ENCODE measurements at places on chromosomes 13 and 19. TPM values are rescaled to one million over a fixed set of nuclear protein-coding genes. Genes with fewer than 3 reads are reported as not detected.

- DNase-seq: no peak
Measured at GRCh38 chr13:33105387-33106005, 89.3 kb downstream of the KL start.

DNA sequence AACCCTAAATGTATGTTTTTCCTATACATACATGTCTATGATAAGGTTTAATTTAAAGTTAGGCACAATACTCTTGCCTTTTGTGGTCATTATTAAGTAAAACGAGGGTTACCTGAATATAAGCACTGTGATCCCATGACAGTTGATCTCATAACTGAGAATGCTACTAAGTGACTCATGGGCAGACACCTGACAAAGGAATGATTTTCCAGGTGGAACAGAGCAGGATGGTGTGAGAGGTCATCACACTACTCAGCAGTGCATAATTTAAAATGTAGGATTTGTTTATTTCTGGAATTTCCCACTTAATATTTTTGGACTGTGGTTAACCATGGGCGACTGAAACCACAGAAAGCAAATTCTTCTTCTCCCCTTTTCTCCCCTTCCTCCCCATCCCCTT, 178.9 kb downstream of the UGGT2 start:
- DNase-seq: no peak

The ATP12A gene
- total RNA-seq: 0.12 TPM

- no peak for DNase-seq
Measured at GRCh38 chr13:23643338-23644125, 73.3 kb downstream of the TNFRSF19 start.

GRCh38 chr19:32677657-32678056, 2.0 kb downstream of the RGS9BP start:
- no peak for DNase-seq

The CYP2A7 gene
- total RNA-seq: not detected

GRCh38 chr13:56670563-56670962, 470.2 kb upstream of the PRR20A start:
- DNase-seq: no peak

DNA sequence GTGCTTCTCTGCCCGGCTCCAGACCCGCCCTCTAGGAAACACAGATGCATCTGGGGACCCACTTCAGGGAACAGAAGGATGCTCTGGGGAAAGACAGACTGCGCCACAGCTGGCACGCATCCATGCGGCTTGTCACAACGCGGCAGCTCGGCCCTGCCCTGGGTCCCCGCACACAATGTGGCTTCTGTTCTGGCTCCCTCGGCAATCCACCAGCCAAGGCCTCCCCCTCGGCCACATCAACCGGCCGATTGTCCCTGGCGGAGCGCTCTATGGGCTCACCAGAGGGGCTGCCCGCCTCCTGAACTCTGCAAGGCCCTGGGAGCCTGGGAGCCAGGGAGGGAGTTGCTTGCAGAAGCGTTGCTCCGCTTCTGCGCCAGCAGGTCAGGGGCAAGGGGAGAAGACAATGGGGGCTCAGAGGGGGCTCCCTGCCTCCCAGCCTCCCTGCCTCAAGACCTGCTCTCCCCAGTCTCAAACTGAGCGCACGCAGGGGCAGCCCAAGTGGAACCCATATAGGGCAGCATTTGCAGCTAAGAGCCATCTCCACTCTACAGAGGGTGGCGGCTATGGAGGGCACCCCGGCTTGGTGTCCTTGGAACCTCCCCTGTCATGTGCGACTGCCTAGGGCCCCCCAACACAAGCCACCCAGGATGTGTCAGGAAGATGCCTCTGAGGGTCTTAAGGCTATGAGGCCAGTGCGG, 37.9 kb downstream of the MLLT1 start:
- no peak for DNase-seq

DNA sequence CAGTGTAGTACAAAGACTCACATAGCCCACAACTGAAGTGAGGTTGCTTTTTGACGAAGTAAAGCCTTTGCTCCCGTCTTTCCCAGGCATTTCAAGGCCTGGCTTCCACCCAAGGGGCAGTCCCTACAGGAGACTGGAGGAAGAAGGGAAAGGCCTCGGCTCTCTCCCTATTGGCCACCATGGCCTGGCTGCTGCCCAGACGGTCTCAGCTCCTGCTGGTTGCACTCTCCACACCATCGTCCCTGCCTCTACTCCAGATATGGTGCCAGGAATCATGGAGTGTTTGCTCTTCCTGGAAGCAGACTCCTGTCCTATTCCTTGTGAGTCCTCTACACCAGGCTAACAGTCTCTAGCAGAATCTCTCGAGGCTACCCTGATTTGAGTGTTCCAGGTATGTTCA, 124.1 kb upstream of the UQCRFS1 start:
- DNase-seq: no peak

The FFAR1 gene
- total RNA-seq: 0.19 TPM

DNA sequence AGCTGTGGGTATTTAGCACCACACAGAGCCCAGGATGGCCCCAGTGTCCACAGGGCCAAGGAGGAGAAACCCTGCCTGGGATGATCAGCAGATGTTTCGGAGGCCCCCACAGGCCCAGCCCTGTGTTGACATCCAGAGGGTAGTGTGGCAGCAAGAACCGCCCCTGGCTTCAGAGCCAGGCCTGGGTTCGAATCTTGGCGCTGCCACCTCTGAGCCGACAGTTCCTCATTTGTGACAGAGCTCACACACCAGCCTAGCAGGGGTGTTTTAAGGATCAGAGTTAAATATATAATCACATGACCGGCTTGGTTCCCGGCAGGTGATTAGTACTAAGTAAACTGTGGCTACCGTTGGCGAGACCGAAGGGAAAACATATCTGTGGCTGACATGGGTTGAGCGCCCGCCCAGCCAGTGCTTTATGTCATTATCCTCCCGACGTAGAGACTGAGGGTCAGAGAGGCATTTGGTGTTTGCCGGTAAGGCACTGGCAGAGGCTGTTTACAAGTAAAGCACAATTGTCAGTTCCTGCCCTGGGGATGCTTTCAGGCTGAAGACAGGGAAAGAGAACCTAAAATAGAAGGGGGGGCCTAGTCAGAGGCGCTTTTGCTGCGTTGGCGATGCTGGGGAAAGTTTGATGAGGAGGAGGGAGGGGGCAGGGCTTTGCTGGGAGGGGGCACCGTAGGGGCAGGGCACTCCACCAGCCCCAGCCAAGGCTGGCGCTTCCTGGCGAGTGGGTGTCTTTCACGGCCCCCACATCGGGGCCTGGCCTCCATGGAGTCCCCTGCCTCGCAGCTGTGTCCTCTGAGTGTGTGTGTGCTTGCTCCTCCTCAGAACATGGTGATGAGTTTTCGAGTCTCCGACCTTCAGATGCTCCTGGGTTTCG, 4.8 kb downstream of the PIAS4 start:
- no peak for DNase-seq

The PSG6 gene
- not detected for total RNA-seq

The PLIN4 gene
- not detected for total RNA-seq

GRCh38 chr13:45315520-45316167, 25.3 kb downstream of the TPT1 start:
- DNase-seq: no peak

- no peak for DNase-seq
Measured at GRCh38 chr19:5832527-5833216, 6.8 kb downstream of the FUT6 start.

DNA sequence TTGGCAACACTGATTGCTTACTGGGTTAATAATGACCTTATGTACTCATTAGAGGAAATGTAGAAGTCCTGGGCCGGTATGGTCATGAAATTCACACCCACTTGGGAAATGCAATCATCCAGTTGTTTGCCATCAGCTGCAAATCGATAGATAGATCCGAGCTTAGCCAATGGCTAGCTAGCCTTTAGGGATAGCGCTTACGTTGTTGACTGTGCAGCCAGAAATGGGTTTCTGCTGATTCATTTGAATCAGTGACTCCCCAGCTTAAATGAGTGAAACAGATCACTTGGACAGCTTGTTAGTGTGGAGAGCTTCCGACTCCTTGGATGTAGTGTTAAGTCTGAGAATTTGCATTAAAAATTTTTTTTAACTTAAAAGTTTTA, 11.8 kb downstream of the IL17D start:
- DNase-seq: no peak

The TUBA3C gene
- not detected for total RNA-seq

DNA sequence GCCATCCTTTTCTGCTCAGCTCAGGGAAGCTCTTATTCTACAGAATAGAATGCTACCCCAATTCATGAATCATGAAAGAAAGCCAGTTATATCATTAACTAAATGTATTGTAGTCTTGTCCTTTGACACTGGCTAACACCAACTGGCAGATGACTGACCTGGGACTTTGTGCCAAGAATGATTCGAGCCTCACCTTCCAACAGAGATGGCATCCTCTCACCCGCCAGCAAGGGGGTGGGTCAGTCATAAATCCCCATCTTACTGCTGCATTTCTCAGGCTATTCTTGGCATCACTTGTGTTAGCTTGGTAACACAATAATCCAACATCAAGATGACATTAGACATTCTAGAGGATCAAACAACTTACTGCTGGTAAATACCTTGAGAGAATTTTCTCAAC, 1239.8 kb upstream of the MIR17HG start:
- no peak for DNase-seq

GRCh38 chr19:45717131-45717982, 13.3 kb downstream of the FBXO46 start:
- peak; percentile 99 for DNase-seq

The CLEC4G gene
- not detected for total RNA-seq

DNA sequence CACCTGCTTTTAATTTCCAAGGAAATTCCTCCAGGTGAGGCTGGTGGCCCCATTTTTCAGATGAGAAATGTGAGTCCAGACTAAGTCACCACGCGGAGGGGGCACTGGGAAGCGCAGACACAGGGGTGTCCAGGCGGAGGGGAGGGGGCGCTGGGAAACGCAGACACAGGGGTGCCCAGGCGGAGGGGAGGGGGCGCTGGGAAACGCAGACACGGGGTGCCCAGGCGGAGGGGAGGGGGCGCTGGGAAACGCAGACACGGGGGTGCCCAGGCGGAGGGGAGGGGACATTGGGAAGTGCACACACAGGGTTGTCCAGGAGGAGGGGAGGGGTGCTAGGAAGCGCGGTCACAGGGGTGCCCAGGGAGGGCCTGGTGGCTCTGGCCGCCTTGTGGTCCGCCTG, 3.5 kb downstream of the GRK1 start:
- DNase-seq: no peak

Data from natural killer cell treated with Interleukin-12 subunit alpha and Interleukin-12 subunit beta and Interleukin-15 and Interleukin-18, amount 100 ng/mL, for 72 hours (primary cell).